GM12878 (cell line): ENCODE measurements at places on chromosomes 16 and 17. TPM values are rescaled to one million over a fixed set of nuclear protein-coding genes. Genes with fewer than 3 reads are reported as not detected.
A peak's percentile ranks its signal among the peaks of the same experiment; 100 is the strongest.

Gene SNX20
- polyA plus RNA-seq: 17.0 and 22.2 TPM in 2 replicates

Gene NPIPA3
- 1.2 TPM in 1 of 2 replicates, not detected in the other for polyA plus RNA-seq

Gene NLRC5
- polyA plus RNA-seq: 42.9 and 49.1 TPM in 2 replicates

Gene MILR1
- polyA plus RNA-seq: 2.5 and 4.3 TPM in 2 replicates

Gene EZH1
- polyA plus RNA-seq: 12.0 and 15.4 TPM in 2 replicates

Gene ITGAX
- 1.8 and 2.7 TPM in 2 replicates for polyA plus RNA-seq

Gene NPIPA7
- polyA plus RNA-seq: 1.8 and 3.1 TPM in 2 replicates

Gene COPZ2
- 1.7 and 2.0 TPM in 2 replicates for polyA plus RNA-seq

Gene DNAH17
- polyA plus RNA-seq: 1.4 and 1.8 TPM in 2 replicates

Gene E2F4
- 104 and 110 TPM in 2 replicates for polyA plus RNA-seq

Gene LGALS9B
- 0.54 and 1.4 TPM in 2 replicates for polyA plus RNA-seq

Gene CENPX
- 182 and 184 TPM in 2 replicates for polyA plus RNA-seq

Gene COQ7
- 13.7 and 14.9 TPM in 2 replicates for polyA plus RNA-seq

Gene CIBAR2
- 0.22 TPM in 1 of 2 replicates, not detected in the other for polyA plus RNA-seq

Gene SHISA9
- polyA plus RNA-seq: 0.05 and 0.06 TPM in 2 replicates

Gene FBF1
- polyA plus RNA-seq: 8.1 and 8.4 TPM in 2 replicates

GRCh38 chr17:21548236-21548635 lies 144.1 kb upstream of the KCNJ18 start:
- H3K4me1 ChIP-seq: no peaks in the 10 kb centered on the region
- no peak overlapping the region for H3K27ac ChIP-seq
- H3K36me3 ChIP-seq: no peaks in the 10 kb centered on the region
- DNase-seq: no peak
- no peaks in the 10 kb centered on the region for H3K27me3 ChIP-seq

DNA sequence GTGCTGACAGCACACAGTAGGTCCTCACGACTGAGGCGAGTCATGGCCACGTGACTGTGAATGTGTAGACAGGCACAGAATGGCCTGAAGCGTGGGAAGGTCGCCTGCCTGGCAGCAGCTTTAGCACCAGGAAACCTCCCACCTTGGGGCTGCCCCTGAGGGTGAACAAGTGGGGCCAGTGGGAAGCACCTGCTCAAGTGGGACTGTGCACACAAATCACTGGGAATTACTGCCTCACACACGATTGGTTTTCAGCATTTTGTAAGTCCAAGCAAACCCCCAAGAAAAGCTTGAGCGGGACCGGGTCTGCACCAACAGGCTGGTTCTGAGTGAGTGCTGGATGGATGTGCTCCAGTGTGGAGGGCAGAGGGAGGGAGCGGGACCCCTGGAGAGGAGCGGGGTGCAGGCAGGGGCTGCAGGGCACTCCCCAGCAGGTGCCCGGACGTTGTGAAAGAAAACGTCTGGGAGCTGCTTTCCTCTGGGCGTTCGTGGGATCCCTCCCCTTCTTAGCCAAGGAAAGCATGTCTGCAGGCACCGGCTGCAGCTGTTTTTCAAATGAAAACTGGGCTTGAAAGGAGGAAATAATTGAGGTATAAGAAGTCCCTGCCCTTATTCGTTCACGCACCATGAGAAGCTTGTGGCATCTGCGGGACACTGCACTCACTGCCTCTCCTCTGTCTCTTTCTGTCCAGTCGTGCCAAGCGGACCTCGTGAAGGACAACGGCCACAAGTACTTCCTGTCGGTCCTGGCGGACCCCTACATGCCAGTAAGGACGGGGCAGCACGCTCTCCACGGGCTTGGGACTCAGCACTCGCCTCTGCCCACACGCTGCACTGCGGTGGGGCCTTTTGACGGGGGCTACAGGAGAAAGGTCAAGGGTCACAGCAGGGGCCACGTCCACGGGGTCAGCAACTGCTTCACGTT lies 111.7 kb upstream of the CHMP6 start:
- no peaks in the 10 kb centered on the region for H3K27me3 ChIP-seq
- H3K36me3 ChIP-seq: peaks cover 1% of the 10 kb centered on the region; the same call in 1 of the 2 replicates
- no peak overlapping the region for H3K27ac ChIP-seq

GRCh38 chr16:66247516-66248481 lies 118.7 kb upstream of the CDH5 start:
- H3K27ac ChIP-seq: no peak overlapping the region
- no peaks in the 10 kb centered on the region for H3K36me3 ChIP-seq
- no peak overlapping the region for H3K4me3 ChIP-seq
- H3K27me3 ChIP-seq: no peaks in the 10 kb centered on the region; the same call in 1 of the 2 replicates

DNA sequence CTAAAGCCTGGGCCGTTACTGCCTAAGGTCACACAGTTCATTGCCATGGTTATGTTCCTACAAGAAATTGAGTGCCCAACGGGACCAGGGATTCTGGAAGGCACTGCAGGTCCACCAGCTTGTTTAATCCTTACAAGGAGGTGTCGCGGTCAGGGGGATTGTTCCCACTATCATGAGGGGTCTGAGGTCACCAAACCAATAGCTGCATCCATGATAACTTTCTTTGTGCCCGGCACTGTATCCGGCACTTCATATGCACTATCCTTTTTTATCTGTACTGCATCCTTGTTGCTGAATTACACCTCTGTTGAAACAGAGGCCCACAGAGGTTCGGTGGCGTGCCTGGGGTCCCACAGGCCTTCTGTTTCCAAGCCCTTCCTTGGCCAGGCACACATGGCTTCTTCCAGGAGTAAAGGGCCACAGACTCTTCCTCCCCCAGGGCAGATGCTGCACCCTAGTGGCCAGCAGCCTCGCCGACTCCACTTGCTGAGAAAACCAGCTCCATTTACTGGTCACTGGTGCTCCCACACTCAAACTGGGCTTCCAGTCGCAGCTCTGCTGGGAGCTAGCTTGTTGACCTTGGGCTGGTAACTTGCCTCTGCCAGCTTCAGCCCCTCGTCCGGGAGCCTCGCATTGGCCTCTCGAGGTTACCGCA lies 82.0 kb upstream of the PLCG2 start:
- no peak overlapping the region for H3K27ac ChIP-seq
- no peak overlapping the region for H3K4me3 ChIP-seq
- no peak for DNase-seq
- peaks cover 13% of the 10 kb centered on the region; the same call in 1 of the 2 replicates for H3K36me3 ChIP-seq
- no peaks in the 10 kb centered on the region for H3K27me3 ChIP-seq
- no peaks in the 10 kb centered on the region for H3K4me1 ChIP-seq

DNA sequence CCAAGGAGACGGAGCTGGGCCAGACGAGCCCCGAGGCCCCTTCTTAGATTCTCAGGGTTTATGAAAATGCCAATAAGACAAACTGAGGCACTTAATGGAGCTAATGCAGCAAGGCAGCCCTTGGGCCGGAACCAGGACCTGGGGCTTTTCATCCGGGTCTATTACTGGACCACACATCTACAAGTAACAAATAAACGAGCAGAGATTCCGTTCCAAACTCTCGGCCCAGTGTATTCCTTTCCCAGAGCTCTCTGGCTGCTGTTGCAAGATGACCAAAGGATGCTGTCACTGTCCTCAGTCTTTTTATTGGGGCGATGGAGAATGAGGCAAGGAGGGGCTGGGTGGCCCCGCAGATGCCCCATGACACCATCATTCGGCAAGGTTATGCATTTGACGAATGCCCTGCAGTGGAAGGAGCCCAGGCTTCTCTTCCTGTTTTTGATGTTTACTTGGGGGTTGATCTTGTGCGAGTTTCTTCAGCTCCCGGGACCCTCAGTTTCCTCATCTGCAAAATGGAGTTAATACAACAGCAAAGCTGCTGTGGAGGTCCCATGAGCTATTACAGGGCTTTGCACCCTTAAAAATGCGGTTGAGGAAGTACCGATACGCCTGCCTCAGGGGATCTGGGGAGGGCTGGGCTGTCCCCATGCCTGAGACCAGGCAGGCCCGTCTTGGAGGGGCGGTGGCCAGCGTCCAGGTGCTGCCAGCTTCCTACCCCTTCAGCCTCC lies 1.1 kb upstream of the NTN1 start:
- peaks cover 15% of the 10 kb centered on the region for H3K4me1 ChIP-seq
- H3K4me3 ChIP-seq: peak overlapping the region; percentile 76; the same call in 1 of the 2 replicates
- H3K27ac ChIP-seq: no peak overlapping the region
- DNase-seq: no peak
- no peaks in the 10 kb centered on the region for H3K36me3 ChIP-seq
- H3K27me3 ChIP-seq: peaks cover 26% of the 10 kb centered on the region

DNA sequence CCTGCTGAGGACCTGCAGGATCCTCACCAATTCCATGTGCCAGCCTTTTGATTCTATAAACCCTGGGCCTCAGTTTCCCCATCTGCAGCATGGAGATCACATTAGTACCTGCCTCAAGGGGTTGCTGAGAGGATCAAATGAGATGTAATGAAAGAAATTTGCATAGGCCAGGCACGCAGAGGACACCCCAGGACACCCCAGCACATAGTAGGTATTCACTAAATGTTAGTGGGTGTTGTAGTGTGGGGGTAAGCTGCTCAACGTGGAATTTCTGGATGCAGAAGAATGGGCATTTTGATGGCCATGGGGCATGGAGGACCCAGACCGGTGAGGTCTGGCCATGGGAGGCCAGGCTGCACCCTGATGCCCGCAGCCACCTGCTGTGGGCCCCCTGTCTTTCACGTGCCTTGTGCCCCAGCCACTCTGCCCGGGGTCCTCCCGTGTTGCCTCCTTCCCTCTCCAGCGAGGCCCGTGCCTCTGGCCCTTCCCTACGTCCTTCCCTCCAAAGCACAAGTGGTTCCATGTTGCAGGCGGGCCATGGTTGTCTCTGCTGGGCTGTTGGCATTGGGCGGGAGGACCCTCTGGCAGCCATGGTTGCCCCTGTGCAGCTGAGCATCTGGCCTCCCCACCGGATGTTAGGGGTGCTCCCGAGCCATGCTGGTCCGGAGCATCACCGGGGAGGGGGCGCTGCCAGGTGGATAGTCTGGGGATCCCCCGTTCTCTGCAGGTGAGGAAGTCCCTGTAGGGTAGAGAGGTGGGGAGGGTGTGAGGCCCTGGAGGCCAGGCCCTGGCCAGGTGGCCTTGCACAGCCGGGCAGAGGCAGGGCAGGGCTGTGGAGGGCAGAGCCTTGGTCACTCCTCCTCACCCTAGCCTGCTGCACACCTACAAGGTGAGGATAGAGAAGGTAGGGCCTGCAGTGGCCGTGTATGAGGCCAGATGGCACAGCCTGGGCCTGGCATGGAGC lies 8.6 kb downstream of the MAP2K3 start:
- peaks cover 10% of the 10 kb centered on the region for H3K4me1 ChIP-seq
- no peak overlapping the region for H3K4me3 ChIP-seq
- no peak for DNase-seq
- H3K27ac ChIP-seq: no peak overlapping the region
- peaks cover 7% of the 10 kb centered on the region for H3K36me3 ChIP-seq

- DNase-seq: no peak
- no peak overlapping the region for H3K4me3 ChIP-seq
- H3K4me1 ChIP-seq: peaks cover 13% of the 10 kb centered on the region
- H3K36me3 ChIP-seq: no peaks in the 10 kb centered on the region
- no peak overlapping the region for H3K27ac ChIP-seq
Observed at GRCh38 chr16:27195941-27196595, 7.3 kb upstream of the KDM8 start.

- no peaks in the 10 kb centered on the region for H3K36me3 ChIP-seq
- DNase-seq: no peak
Observed at GRCh38 chr17:11539637-11540036, 58.6 kb upstream of the DNAH9 start.

GRCh38 chr17:78442648-78443218 lies 64.3 kb downstream of the PGS1 start:
- H3K36me3 ChIP-seq: no peaks in the 10 kb centered on the region
- no peak overlapping the region for H3K27ac ChIP-seq
- H3K4me1 ChIP-seq: no peaks in the 10 kb centered on the region
- no peak for DNase-seq
- H3K27me3 ChIP-seq: no peaks in the 10 kb centered on the region

DNA sequence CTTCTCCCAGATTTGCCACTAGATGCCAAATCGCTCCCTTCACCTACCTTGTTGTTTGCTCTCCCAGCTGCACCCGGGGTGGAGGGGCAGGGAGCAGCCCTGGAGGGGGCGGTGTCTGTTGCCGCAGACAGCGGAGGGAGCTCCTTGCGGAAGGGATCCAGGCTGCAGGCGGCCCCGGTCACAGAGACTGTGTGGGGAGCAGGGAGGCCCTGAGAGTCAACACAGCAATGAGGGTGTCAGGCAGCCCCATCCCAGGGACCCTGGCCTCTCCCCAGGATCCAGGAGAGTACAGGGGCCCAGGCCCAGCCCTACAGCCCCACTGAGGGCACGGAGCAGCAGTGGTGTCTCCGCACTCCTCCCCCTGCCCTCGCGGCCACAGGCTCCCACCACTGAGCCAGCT lies 50.5 kb upstream of the CHMP6 start:
- H3K36me3 ChIP-seq: 0 out of 2 replicates have a peak, but pooled peaks cover 6% of the 10 kb centered on the region
- no peak overlapping the region for H3K27ac ChIP-seq
- DNase-seq: no peak
- H3K4me1 ChIP-seq: no peaks in the 10 kb centered on the region

- H3K4me3 ChIP-seq: no peak overlapping the region
- H3K27ac ChIP-seq: no peak overlapping the region
- no peaks in the 10 kb centered on the region for H3K36me3 ChIP-seq
Observed at GRCh38 chr17:8029121-8029520, 9.7 kb upstream of the ALOX15B start.

GRCh38 chr17:56148333-56148732 lies 4.9 kb upstream of the ANKFN1 start:
- H3K4me1 ChIP-seq: no peaks in the 10 kb centered on the region
- H3K4me3 ChIP-seq: no peak overlapping the region
- no peaks in the 10 kb centered on the region for H3K27me3 ChIP-seq
- H3K36me3 ChIP-seq: no peaks in the 10 kb centered on the region

GRCh38 chr16:55710466-55710865 lies 54.7 kb downstream of the SLC6A2 start:
- H3K36me3 ChIP-seq: no peaks in the 10 kb centered on the region
- no peak overlapping the region for H3K4me3 ChIP-seq
- DNase-seq: no peak
- no peaks in the 10 kb centered on the region for H3K27me3 ChIP-seq
- H3K4me1 ChIP-seq: no peaks in the 10 kb centered on the region

DNA sequence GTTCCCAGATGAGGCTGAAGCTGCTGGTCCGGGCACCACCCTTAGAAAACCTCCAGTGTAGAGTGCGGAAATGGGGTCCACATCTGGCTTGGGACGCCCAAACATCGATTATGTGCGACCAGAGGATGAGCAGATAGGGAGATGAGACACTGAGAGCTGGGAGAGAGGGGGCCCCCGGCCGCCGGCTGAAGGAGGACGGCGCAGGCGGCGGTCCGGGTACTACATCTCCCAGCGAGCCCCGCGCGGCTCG lies 182 bp upstream of the SPECC1 start:
- H3K36me3 ChIP-seq: no peaks in the 10 kb centered on the region
- no peak for DNase-seq
- H3K27me3 ChIP-seq: peaks cover 9% of the 10 kb centered on the region
- H3K4me1 ChIP-seq: no peaks in the 10 kb centered on the region

GRCh38 chr16:23107936-23108335 lies 41.3 kb downstream of the USP31 start:
- DNase-seq: no peak
- H3K27ac ChIP-seq: no peak overlapping the region
- H3K4me1 ChIP-seq: no peaks in the 10 kb centered on the region
- H3K4me3 ChIP-seq: no peak overlapping the region
- H3K27me3 ChIP-seq: no peaks in the 10 kb centered on the region
- H3K36me3 ChIP-seq: peaks cover 2% of the 10 kb centered on the region

GRCh38 chr16:2827374-2827791 lies 2.7 kb upstream of the ZG16B start:
- no peaks in the 10 kb centered on the region for H3K36me3 ChIP-seq
- H3K27ac ChIP-seq: no peak overlapping the region
- peaks cover 4% of the 10 kb centered on the region; the same call in 1 of the 2 replicates for H3K4me1 ChIP-seq

- no peak overlapping the region for H3K4me3 ChIP-seq
- no peak overlapping the region for H3K27ac ChIP-seq
- H3K27me3 ChIP-seq: no peaks in the 10 kb centered on the region
- no peaks in the 10 kb centered on the region for H3K4me1 ChIP-seq
Observed at GRCh38 chr16:87350681-87351319, 32.8 kb downstream of the FBXO31 start.

- peak overlapping the region; percentile 93 for H3K27ac ChIP-seq
- H3K4me1 ChIP-seq: peaks cover 10% of the 10 kb centered on the region
- H3K36me3 ChIP-seq: peaks cover 19% of the 10 kb centered on the region
- DNase-seq: no peak
- H3K27me3 ChIP-seq: no peaks in the 10 kb centered on the region
Observed at GRCh38 chr17:58353389-58353825, 1.4 kb upstream of the SUPT4H1 start.
